Sigmoid colon (tissue), 7 donors: ENCODE measurements at places on chromosomes 16 and 17.

DNA sequence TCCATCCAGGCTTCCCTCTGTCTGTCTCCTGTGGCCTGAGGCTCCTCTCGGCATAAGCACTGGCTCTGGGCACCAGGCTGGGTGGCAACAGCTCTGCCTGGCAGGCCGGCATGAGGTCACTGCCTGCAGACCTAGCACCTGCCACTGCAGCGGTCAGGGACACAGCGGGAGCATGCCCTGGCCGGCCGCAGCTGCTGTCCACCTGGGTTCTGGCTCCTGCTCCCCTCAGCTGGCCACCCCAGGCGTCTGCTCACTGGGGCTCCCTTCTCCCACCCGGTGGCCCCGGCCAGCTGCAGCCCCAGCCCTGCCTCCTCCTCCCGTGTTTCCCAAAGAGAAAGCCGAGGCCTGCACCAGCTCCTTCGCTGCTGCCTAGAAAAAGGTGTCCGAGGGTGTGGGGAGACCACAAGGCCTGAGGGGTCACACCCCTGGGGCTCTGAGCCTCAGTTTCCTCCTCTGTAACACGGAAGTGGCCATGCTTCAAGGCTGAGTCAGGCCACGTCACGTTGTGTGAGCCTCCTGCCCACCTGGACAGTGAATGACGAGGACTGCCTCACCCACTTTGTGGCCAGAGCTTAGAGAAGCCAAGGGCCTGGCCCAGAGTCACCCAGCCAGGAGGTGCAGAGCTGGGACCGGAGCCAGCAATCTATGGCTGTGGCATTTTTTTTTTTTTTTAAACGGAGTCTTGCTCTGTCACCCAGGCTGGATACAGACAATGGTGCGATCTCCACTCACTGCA lies 6.7 kb downstream of the NTHL1 start:
- no peak for DNase-seq

DNA sequence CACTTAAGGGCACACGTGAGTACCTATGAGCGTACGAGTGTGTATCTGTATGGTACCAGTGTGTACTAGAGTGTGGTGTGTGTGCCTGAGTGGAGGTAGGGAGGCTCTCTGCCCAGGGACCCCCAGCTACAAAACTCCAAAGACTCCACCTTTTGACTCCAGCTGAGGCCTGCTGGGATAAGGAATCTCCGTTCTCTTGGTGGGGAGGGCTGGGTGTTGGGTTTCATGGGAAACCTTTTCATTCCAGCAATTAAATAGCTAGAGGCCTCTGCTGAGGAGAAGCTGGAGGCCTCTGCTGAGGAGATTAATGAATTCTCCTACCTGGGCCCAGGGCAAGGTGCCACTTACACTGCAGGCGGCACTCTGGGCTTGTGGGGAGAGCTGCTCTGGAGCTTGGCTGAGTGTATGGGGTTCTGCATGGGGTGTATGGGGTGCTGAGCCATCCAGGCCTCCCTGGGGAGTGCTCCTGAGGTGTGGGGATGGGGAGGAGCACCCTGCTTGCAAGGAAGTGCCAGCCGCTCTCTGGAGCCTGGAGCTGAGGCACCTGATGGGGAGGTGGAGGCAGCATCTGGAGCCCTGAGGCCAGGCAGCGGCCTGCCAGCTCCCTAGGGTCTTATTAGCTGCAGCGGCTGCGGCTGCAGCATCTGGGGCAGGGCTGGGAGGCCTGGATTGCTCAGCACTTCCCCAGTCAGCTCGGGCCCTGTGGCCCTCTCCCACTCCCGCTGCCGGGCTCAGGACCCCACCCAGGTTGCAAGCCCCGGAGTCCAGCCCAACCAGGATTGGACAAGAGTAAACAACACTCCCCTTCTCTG lies 4.6 kb downstream of the ANKRD13B start:
- peak; percentile 65 for DNase-seq

GRCh38 chr17:17868641-17869522 lies 32.1 kb upstream of the SREBF1 start:
- no peak for DNase-seq

GRCh38 chr16:49647673-49648072 lies 208.2 kb downstream of the ZNF423 start:
- DNase-seq, result no peak

GRCh38 chr17:31130286-31131224 lies 35.8 kb downstream of the NF1 start:
- no peak for DNase-seq
